ENCODE measurements at places on chromosomes 7 and 10. TPM values are rescaled to one million over a fixed set of nuclear protein-coding genes. Genes with fewer than 3 reads are reported as not detected.

The CYTH3 gene
- 27.5 TPM for total RNA-seq

The TAF5 gene
- total RNA-seq = 4.1 TPM

The OGDHL gene
- 0.69 TPM for total RNA-seq

DNA sequence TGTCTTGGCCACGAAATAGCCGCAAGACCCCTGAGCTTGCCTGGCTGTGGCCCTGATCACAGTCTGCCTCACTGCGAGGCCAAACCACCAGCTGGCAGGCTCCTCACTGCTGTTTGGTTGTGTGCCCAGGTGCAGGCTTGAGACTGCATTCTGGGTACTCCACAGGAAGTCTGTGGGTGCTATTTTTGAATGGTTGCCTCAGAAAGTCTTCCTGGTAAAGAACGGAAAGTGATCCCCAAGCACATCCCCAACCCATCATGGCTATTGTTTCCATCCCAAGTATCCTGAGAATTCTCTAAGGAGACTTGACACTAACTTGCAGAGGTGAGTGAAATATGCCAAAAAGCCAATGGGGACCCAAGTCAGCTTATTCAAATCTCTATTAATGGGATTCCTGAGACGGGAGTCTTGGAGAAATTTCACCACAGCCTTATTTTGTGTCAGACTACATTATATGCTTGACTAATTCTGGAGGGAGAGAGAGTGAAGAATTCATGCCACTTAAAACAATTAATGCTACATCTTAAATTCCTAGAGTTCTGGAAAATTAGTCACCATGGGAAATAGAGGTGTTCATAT is 170.9 kb downstream of the RAMP3 start:
- DNase-seq = no peak

- no peak for DNase-seq
Observed at GRCh38 chr7:15397922-15398760, 163.7 kb downstream of the AGMO start.

DNA sequence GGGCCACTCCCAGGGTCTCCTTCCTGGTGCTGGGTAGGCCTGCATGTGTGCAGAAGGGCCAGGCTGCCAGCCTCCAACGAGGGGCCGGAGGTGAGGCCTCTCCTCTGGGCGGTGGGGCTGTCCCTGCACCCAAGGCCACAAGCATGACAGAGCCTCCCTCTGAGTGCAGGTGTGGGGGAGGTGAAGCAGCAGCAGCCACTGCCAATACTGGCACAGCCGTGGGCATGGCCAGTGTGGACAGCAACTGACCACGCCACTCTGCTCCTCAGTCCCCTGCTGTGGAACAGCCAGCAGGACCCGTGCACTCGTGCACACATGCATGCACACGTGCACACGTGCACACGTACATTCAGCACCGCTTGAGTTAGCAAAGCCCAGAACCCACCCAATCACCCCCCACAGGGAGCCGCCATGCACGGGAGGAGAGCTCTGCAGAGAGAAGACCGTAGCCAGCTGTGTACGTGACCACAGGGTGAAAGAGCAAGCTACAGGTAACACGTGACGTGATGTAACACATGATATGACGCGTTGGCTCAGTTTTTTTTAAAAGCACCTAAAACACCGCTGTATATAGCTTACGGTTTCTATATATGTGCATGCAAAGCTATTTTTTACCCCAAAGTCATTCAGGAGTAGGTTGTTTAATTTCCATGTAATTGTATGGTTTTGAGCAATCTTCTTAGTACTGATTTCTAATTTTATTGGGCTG is 23.1 kb downstream of the PAPOLB start:
- DNase-seq = peak; percentile 44

DNA sequence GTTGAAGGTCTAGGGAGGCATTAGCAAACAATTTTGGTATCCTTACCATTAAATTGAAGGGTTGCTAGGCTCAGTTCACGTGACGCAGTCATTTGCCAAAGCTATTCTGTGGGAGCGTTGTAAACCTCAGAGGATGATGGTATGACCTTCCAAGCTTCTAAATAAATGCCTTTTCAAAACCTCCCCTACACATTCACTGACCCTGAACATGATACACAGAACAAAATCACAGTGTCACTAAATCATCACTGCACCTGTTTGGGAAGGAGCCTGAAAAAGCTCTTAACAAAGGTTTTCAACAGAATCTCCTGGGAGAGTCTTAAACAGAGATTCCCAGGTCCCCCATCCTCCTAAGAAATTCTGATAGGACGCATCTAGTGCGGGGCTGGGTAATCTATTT is 13.2 kb upstream of the CCDC172 start:
- no peak for DNase-seq

GRCh38 chr10:19169684-19170083 is 121.1 kb downstream of the MALRD1 start:
- DNase-seq = no peak

- DNase-seq = no peak
Observed at GRCh38 chr7:28840592-28840995, 117.5 kb downstream of the TRIL start.

- DNase-seq = no peak
Observed at GRCh38 chr10:80701706-80702105, 164.0 kb downstream of the SH2D4B start.

GRCh38 chr10:23391821-23392220 is 47.1 kb upstream of the OTUD1 start:
- DNase-seq = no peak

The TMEM236 gene
- total RNA-seq = 5.0 TPM

- no peak for DNase-seq
Observed at GRCh38 chr10:12513775-12514673, 164.7 kb downstream of the CAMK1D start.

GRCh38 chr10:73872190-73872710 is 2.1 kb downstream of the CAMK2G start:
- no peak for DNase-seq

The ADAM22 gene
- 4.3 TPM for total RNA-seq

DNA sequence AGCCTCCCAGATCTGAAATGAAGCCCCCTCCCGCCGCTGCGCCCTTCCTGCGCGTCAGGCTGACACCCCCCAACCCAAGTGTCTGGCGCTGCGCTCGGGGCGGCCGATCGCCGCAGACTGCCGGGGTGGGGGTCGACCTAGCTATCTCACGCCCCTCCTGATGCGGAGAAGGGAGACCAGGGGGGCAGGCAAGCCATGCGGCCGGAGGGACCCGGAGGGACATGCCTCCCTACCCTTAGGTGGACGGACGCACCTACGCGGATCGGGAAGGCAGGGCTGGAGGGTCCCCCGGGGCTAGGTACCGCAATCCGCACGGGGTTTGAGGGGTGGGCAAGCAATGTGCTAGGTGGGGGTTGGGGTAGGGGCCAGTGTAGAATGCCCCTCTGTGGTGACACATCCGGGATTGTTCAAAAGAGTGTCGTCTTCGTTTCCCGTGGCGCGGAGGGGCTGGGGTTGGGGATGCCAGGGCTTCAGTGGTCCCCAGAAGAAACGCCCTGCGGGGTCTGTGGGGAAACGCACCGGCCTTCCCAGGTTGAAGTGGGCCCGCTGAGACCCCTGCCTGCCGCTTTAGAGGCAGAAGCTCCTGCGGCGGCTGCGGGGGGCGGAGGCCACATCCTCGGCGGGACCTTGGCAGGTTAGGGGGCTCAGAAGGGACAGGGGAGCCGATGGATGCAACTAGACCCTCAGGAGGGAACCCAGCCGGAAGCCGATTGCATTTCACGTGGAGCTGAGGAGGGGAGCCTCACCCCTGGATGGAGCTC is 913 bp downstream of the ADCYAP1R1 start:
- no peak for DNase-seq

DNA sequence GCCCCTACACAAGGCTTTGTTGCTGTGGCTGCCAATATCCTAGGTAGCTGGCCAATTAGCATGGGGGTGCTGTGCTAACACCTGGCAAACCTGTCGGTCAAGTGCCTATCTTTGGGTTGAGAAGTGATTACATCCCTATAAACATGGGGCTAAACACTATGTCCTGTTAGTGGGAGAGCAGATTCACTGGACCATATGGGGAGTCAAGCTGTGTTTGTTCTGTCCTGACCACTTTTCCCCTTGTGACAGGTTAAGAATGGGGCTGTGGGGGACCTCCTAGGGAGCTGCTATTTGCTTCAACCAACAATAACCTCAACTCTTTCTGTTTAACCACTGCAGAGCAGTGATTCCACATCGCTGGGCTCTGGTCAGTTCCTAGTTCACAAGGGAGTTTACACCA is 151.5 kb upstream of the AOAH start:
- no peak for DNase-seq

DNA sequence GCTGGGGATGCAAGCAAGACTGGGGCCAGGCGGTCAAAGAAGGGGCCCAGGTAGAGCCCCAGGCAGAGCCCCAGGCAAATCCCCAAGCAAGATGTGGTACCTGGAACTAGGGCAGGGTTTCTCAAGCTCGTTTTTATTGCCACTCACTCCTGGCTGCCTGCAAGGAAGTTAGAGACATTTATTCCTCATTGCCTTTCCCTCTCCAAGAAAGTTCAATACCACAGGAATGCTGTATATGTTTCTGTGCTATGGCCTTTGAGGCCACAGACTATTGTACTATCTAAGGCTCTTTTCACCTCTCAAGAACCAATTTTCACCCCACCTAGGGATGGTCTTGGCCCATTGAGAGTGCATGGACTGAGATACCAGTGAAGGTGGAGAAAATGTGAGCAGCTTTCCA is 71.3 kb downstream of the TACC2 start:
- no peak for DNase-seq

DNA sequence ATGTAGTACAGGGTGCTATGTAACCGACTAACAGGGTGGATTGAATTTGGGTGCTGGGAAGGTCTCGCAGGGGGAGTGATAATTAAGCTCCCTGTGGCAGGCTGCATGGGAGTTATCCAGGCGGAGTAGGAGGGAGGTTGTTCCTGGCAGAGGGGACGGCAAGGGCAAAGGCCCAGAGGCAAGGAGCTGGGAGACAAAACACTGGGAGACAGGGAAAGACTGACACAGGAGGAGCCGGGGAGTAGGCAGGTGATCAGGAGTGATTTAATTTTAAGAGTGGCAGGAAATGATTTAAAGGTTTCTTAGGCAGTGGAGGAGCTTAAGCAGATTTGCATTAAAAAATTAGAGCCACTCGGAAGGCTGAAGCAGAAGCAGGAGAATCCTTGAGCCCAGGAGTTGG is 40.7 kb upstream of the LEP start:
- no peak for DNase-seq

The GJD4 gene
- not detected for total RNA-seq

The CALML3 gene
- not detected for total RNA-seq

The TCF7L2 gene
- 47.4 TPM for total RNA-seq

DNA sequence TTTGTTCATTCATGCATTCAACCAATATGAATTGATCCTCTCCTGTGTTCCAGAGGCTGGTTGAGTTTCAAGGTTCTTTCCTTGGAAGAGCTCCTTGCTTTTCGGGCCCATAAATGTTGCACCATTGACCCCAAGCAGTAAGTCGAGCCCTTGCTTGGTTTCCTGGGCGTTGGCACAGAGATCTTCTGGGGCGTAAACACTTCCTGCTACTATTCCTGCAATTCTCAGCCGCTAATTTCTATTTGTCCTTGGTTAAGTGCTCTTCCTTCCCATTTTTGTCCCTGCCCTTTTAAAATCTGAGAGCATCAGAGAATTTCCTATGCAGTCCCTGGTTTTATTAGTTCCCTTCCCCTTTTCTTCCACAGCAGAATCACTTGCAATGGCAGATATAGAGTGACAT is 44.1 kb upstream of the ADRB1 start:
- no peak for DNase-seq

GRCh38 chr10:30398193-30398592 is 35.8 kb upstream of the MAP3K8 start:
- DNase-seq = no peak

DNA sequence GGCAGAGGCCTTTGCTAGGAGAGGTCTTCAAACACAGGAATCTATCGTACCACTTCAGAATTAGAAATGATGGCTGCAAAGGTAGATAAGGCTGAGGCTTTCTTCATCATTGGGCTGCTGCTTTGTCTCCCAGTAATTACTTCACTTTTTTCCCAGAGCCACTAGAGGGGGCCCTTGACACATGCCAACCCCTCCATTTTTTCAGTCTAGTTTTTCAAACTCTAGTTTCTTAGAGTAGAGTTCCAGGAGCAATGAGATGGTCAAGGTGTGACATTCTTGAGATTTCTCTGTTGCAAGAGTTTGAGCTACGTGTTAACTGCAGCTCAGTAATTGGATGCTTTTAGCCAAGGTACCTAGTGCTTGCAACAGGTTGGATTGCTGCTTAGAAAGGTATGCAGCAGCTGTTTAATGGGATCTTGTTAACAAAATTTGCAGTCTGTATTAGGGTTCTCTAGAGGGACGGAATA is 33.8 kb upstream of the RBM20 start:
- no peak for DNase-seq

DNA sequence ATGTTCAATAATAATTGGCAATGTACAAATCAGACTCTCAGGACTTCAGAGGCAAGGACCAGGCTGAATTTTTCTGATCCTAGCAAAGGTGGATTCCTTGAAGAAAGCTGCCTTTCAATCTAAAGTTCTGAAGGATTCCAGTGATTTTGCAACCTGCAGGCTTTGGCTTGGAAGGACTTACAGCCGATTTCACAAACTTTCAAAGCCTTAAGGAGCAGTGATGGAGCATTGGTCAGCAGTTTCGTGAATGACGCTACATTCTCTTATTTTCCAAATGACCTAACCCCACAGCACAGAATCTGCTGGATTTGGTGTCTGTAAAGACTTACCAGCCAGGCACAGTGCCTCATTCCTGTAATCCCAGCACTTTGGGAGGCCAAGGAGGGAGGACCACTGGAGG is 167.5 kb downstream of the ARHGAP12 start:
- DNase-seq = no peak

DNA sequence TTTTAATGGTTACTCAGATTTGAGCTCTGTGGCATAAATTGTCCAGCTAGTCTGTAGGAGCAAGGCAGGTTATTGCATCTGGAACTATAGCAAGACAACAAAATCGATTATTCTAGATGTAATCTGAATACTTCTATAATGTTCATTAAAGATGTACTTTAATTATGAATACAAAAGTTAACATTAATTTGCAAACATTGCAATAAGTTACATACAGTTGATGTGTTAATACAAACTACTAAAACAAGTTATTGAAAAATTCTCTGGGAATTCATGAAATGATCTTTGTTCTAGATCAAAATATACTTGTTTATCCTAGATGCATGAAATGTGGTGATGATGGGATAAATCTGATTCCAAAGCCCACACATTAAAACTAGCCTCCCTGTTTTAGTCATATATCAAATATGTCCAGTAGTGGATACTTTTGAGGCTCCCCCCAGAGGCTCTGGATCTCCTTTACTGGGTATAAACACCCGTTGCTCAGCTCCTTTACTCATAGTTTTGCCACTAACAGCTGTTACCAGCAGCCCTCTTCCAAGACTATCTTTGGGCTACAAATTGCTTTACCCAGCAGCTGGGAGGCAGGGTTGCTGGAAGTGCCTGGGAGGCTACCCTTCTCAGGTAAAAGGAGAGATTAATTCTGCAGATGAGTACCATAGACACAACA is 78.1 kb downstream of the ARL4A start:
- no peak for DNase-seq

The UNCX gene
- total RNA-seq = not detected

The ARMC3 gene
- total RNA-seq = not detected

GRCh38 chr10:127919418-127920271 is 12.7 kb downstream of the PTPRE start:
- no peak for DNase-seq

Data from upper lobe of right lung (tissue), 1 donor.